Myometrial cell (primary cell): ENCODE measurements at places on chromosomes 5 and 9. TPM values are rescaled to one million over a fixed set of nuclear protein-coding genes. Genes with fewer than 3 reads are reported as not detected.

Gene TOR1A
- total RNA-seq, result 70.7 and 101 TPM in 2 replicates

Gene RALGDS
- total RNA-seq, result 16.1 and 18.4 TPM in 2 replicates

Gene DPP7
- total RNA-seq, result 62.6 and 81.0 TPM in 2 replicates

Gene BRINP1
- 0.58 TPM in 1 of 2 replicates, not detected in the other for total RNA-seq

Gene TAF11L10
- total RNA-seq, result not detected in 2 replicates

Gene PRKAA1
- total RNA-seq, result 85.2 and 104 TPM in 2 replicates

Gene FAM153A
- not detected in 2 replicates for total RNA-seq
